Activated naive CD4-positive, alpha-beta T cell treated with anti-CD3 and anti-CD28 coated beads, Interleukin-2, amount 50 U/mL, for 72 hours (primary cell): ENCODE measurements at places on chromosomes 3 and 15.

GRCh38 chr15:33378866-33379480 lies 68.2 kb downstream of the RYR3 start:
- no peak for DNase-seq

- DNase-seq, result no peak
These were observed 9.9 kb upstream of the CCDC54 start for GRCh38 chr3:107367353-107367752.

- peak; percentile 35 for DNase-seq
These were observed 1.9 kb upstream of the ADPGK start for GRCh38 chr15:72785432-72785831.

DNA sequence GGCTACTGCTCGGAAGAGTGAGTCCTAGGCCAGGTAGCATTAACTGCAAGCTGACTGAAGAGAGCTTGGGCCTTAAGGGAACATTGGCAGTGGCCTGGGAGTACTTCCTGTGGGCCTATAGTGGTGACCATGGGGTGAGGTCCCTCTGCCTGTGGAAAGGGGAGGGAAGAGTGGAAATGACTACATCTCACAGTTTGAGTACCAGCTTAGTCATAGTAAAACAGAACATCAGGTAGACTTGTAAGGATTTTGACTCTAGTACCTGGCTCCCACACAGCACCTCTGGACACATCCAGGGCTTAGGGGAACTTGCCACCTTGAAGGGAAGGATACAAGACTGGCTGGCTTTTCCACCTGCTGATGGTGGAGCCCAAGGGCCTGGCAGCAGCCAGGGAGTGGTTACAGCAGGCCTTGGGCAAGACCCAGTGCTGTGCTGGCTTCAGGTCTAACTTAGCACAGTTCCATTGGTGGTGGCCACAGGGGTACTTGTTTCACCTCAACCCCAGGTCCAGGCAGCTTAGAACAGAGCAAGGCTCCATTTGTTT lies 147.8 kb downstream of the SLC9A9 start:
- DNase-seq, result no peak

GRCh38 chr3:12991861-12992281 lies 81.4 kb downstream of the IQSEC1 start:
- DNase-seq, result no peak

DNA sequence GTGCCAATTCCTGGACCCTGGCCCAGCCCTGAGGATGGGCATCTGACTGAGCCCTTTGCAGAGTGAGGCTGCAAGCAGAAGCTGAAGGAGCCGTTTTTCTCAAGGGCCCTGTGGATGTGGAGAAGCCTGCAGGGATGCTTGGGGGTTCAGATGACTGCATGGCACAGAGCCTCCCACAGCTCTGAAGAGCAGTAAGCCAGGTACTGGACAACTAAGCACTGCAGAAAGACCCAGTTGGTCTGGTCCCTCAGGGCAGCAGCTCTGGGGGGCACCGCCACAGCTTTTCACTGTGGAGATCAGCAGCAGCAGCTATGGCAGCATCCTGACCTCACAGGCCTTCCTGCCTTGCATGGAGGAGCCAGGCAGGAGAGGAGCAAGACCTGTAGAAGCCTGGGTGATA lies 67.6 kb downstream of the CRYGS start:
- DNase-seq, result peak; percentile 59

DNA sequence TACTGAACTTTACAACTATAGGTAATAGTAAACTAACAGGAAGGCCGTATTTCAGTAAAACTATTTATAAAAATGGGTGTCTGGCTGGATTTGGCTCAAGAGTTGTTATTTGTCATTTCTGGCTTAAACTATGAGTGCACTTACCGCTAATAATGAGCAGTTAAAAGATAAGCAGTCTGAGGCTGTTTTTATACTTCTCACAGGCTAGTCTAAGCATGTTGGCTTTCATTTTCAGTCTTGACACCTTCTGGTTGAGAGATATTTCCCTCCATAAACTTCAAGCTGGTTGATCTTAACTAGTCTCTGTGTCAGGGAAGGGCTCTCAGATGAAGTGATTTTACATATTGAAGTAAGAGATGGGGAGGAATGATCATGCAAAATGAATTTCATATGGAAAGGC lies 96.1 kb downstream of the RSRC1 start:
- DNase-seq, result no peak

DNA sequence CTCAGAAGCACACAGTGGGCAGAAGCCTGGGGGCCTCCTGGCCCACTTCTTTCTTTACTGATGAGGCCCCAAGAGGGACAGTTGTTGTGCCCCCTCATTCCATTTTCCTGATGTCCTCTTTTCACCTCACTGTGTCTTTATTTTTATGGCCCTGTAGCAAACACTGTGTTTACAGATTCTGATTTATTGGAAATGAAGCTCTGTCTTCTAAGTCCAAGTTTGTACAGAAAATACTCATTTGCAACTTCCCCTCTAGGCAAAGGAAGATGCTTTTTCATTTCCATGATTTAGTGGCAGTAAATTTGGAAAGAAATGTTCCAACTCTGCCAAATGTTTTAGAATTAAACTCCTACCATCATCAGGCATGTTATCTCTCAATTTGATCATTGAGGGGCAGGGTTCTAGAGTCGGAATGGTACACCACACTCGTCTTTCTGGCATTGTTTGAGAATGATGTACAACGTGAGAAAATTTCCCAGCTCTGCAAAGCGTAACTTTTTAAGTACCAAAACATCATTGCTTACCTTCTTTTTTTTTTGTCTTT lies 129.7 kb downstream of the ARNT2 start:
- DNase-seq, result no peak

GRCh38 chr15:41154412-41154811 lies 38.3 kb upstream of the INO80 start:
- DNase-seq, result no peak

DNA sequence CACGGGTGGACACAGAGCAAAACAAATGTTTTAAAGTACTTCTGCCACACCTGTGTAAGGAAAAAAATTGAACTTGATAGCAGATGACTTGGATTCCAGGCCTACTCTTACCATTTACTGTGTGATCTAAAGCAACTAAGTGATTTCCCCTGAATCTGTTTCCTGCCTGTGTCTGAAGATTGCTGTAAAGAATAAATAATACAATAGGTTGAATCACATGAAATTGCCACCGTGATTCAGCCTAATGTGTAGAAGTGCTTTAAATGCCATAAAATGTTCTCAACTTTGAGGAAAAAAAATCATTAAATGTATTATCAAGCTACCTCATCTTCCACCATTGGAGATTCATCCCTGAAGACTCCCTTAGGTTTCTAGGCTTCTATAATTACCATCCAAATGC lies 27.6 kb upstream of the NUDT16 start:
- DNase-seq, result no peak

GRCh38 chr3:178072391-178073305 lies 463.6 kb upstream of the KCNMB2 start:
- no peak for DNase-seq

GRCh38 chr3:75089841-75090240 lies 475.4 kb upstream of the CNTN3 start:
- DNase-seq, result no peak

DNA sequence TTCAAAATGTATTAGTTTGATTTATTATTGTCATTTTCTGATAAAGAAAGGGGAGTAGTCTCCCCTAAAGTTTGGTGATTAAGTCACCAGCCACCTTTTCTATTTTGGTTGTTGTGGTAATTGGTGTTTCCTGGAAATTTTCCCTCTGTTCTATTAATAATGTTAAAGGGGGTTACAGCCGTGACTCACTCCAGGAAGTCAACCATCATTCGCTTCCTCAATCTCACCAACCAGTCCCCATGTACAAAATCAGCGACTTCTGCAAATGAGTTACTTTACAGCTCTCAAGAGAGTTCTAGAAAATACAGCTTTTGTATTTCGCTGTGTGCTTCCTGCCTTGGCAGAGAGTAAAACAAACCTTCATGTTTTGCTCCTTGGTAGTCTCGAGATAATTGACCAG lies 285.1 kb downstream of the LPP start:
- DNase-seq, result no peak

- no peak for DNase-seq
These were observed 313.4 kb downstream of the RBMS3 start for GRCh38 chr3:29594261-29594660.

GRCh38 chr3:186021673-186022362 lies 84.0 kb upstream of the TRA2B start:
- DNase-seq, result no peak

DNA sequence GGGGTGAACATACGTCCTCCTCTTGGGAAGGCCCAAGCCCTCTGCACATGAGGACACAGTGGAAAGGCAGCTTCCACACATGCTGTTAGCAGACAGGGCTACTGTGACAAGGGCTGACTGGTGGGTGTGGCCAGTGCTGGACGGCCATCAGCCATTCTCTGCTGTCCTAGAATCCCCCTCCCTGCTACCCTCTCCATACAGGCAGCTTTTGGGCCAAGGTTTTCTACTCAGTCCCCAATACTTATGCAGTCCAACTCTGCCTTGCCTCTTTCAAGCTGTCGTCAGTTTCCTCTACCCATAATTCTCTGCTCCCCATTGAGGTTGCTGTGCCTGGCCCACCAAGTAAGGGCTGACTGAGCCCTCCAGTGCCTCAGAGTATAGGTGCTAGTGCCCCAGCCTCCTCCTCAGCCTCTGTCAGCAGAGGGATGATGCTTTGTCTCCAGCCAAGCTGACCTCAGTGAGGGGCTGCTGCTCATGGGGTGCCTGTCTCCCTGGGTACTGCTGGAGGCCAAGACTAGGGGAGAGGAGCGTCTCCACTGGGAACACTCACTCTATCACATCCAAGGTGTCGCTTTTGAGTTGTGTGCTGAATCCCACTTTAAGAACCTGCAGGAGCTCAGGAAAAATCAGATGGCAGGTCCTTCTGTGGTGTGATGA lies 2.8 kb downstream of the LOXL1 start:
- DNase-seq, result no peak

DNA sequence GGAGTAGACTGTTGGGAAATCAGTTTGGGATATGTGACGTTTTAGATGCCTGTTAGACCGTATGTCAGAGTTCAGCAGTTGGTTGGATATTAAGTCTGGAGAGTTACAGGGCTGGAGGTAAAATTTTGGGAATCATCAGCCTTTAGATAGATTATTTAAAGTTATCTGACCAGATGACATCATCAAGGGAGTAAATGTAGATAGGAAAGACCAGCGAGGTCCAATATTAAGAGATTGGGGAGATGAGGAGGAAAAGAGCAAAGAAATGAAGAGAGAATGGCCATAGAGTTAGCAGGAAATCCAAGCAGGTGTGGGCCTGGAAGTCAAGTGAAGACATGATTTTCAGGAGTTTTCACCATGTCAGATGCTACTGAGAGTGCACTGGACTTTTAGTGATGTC lies 3.1 kb downstream of the NDUFB4 start:
- no peak for DNase-seq

DNA sequence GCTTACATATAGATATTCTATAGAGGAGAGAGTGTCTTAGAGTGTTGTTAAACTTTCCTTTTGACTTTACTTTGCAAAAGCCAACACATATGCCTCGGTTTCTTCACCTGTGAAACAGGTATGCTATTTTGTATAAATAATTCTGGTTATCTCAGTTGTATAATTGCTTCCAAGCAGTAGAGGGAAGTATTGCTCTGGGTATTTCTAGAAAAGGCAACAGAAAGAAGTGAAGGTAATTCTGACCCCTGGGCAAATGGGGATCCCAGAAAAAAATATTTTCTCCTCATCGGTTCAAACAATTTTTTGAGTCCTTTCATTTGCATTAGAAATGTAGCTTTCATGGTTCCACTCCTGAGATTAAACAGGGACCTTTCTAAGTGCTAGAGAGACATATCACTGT lies 216.5 kb upstream of the SEMA6D start:
- DNase-seq, result no peak

DNA sequence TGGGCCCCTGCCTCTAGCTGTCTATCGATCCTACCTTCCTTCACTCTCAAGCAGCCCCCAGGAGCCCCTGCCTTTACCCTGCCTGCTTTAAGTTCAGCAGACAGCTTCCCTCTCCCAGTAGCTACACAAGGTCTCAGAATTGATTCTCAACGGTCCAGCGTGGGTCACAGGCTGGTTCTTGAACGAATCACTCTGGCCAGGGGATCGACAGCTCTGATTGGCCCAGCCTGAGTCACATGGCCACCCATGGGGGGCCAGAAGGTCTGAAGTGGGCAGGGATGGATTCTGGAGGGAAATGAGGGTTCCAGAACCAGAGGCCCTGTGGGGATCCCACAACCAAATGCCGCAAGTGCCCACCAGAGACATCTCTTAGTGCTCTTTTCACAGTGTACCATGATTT lies 23.7 kb upstream of the CCDC174 start:
- no peak for DNase-seq

- no peak for DNase-seq
These were observed 86.7 kb downstream of the TBC1D5 start for GRCh38 chr3:17655743-17656142.

- no peak for DNase-seq
These were observed 65.3 kb downstream of the CHAC1 start for GRCh38 chr15:41018534-41018933.

DNA sequence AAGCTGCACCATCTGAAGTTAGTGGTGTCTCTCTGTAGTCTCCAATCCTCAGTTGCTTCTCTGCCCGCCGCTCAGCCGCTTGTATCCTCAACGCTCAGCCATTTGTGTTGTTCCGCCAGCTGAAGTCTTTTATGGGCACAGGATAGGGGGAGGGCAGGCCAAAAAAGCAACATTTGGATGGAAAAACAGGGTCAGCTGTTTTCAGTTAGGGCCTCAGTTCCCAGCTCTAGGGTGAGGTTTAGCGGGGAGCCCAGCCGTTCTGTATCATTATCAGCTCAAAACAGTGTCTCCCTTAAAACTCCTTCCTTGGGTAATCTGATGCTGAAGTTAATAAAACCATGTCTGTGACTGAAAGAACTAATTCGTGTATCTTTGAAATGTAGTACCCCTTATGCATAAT lies 329.5 kb upstream of the AZI2 start:
- no peak for DNase-seq
